ENCODE measurements at places on chromosomes 3 and 15.

DNA sequence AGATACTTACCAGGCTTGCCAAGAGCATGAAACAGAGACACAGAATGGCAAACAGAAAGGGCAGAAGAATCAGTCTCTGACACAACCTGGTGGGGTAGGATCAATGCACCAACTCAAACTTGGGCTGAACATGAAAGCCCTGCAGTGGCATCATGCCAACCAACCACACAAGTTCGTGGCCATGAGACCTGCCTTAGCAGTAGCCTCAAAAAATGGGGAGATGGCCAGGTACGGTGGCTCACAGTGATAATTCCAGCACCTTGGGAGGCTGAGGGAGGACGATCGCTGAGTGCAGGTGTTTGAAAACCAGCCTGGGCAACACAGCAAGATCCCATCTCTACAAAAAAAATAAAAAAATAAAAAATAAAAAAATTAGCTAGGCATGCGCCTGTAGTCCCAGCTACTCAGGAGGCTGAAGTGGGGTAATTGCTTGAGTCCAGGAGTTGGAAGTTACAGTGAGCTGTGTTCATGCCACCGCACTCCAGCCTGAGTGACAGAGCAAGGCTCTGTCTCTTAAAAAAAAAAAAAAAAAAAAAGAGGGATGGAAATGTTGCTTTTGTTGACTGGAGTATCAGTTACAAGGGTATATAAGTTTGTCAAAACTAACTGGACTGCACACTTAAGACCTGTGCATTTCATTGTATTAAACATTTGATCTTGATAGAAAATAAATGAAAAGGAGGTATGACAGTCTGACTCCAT, 93.4 kb downstream of the XXYLT1 start:
- no peak for DNase-seq

- no peak for DNase-seq
These were observed 1135.7 kb downstream of the IGSF11 start for GRCh38 chr3:117898722-117899522.

- DNase-seq = no peak
These were observed 2.1 kb upstream of the HACD2 start for GRCh38 chr3:123586968-123587367.

DNA sequence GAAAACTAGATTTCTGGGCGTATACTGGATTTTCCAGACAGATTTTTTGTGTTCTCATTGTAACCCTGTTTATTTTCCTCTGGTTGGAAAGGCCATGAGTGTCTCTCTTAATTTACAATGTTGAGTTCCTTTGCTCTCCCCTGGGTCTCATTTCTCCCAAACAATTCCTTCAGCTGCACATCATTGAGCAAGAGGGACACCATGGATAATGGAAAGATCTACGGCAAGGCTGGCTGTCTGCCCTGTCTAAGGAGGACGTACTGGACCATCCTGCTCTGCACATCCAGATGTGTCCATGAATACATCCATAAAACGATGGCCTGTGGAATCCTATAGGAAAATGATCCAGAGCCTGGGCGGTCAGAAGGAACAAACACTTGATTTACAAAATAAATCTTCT, 258.1 kb upstream of the MCTP2 start:
- DNase-seq = no peak

DNA sequence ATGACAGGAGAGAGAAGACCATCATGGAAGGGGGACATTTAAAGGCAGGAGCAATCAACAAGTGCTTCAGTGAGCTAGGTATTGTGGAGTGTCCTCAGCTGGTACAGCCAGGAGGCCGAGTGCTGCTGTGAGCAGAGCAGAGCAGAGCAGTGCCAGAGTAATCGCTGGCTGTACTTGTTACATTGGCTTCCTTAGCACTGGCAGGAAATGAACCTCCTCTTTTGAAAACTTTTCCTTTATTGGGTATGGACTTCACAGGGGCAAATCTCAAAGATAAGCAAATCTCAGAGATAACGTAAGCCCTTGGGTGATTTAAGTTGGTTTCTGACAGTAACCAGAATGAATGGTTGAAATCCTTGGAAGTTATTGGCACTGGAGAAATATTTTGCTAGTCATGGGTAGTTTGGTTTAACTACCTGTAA, 2.1 kb downstream of the SH3GL3 start:
- no peak for DNase-seq

GRCh38 chr3:181279239-181279565, 289.7 kb upstream of the DNAJC19 start:
- no peak for DNase-seq

GRCh38 chr3:183879243-183879642, 5.4 kb downstream of the PARL start:
- no peak for DNase-seq

GRCh38 chr15:99957642-99958013, 224.4 kb upstream of the LYSMD4 start:
- no peak for DNase-seq

GRCh38 chr15:57370929-57371328, 5.4 kb upstream of the CGNL1 start:
- no peak for DNase-seq

GRCh38 chr3:58071480-58071971, 63.3 kb downstream of the FLNB start:
- no peak for DNase-seq

GRCh38 chr15:80456517-80457492, 52.6 kb downstream of the ARNT2 start:
- DNase-seq = no peak

GRCh38 chr3:126259411-126260391, 79.3 kb upstream of the ALDH1L1 start:
- DNase-seq = no peak

DNA sequence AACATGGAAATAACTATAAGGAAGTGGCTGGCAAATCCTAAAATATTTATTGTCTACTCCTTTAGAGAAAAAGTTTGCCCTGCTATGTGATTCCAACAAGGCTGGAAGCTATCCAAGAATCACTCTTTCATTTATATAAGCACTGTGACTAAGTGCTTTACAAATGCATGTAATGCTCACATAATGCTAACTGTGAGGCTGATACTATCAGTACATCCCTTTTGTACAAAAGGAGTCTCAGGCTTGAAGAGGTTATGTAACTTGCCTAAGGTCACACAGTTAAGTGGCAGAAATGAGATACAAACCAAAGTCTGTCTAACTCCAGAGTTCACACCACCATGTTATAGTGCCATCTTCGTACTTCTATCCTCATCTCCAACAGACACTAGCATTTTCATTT, 17.0 kb downstream of the TOPBP1 start:
- DNase-seq = no peak

DNA sequence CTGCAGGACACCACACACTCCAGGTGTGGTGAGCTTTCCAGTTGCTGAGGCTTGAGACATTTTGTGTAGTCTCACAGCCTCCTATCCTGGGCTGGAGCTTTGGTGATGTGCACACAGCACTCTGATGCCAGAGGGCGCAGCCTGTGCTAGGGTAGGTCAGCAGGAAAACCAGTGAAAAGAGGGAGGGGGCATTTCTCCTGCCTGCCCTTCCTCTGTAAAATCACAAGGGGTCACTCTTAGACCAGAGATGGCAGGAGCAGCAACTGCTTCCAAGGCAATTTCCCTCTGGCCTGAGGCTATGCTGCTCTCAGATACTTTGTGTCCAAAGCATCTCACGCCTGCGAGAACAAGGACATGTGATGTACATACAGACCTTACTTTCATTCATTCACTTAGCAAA, 16.5 kb upstream of the MUSTN1 start:
- peak; percentile 34 for DNase-seq

All from CD4-positive, alpha-beta T cell treated with Interleukin-1 beta for 1 hour (primary cell).